Motor neuron (in vitro differentiated cells): ENCODE measurements at places on chromosomes 1 and 21. TPM values are rescaled to one million over a fixed set of nuclear protein-coding genes. Genes with fewer than 3 reads are reported as not detected.

GBP5 gene
- 0.29 and 0.47 TPM in 2 replicates for total RNA-seq

FAM72D gene
- 2.0 and 2.3 TPM in 2 replicates for total RNA-seq

CA6 gene
- 0.17 and 0.18 TPM in 2 replicates for total RNA-seq

LINGO4 gene
- total RNA-seq, result 0.22 and 0.25 TPM in 2 replicates
